Thoracic aorta (tissue), 2 donors: ENCODE measurements at places on chromosomes 3 and 15.

DNA sequence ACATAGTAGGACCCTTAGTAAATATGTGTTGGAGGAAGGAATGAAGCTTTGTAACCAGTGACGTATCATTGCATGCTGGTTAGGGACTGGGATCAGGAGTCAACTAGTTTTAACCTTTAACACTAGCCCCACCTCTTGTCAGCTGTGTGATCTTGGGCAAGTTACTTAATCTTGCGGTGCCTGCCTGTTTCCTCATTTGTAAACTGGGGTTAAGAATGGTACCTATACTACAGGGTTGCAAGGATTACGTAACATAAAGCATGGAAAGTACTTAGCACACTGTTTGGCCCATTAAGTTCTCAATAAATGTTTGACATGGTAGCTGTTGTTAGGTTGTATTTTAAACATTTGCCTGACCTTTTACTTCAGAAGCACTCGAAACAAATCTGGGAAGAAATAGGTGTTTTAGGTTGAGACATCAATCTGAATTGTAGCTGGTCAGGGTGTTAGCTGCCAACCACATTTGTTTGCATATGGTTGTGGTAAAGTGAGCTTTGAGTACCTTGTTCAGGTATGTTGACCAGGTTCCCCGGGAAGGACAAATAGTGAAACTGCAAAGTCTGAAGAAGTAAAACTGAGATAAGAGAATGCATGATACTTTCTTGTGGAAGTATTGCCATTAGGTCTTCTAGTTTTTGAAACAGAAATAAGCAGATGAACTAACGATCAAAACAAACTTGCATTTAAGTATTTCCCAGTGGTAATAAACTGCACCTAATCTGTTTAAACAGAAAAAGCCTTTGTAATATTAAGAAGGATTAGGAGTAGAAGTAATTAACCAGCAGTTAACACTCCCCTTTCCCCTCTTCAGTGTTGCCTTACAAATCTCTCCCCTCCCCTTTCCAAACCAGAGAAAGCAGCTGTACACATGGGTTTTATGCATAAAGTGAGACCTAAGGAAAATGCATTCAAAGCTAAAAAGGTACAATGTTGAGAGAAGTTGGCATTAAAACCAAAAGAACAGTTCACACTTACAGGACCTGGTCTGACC lies 25.8 kb upstream of the SCAANT1 start:
- no peak for DNase-seq

DNA sequence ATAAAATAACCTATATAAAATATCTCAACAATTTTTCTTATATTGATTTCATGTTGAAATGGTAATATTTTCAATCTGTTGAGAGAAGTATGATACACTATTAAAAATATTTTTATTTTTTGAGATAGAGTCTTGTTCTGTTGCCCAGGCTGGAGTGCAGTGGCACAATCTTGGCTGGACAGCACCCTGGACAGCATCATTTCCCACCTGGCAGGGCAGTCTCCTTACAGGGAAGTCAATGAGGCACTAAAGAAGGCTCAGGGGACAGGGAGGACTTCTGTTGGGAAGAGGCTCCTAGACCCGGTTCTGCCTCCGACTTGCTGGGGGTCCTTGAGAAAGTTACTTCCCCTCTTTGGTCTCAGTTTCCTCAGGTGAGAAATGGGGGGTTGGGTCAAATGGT lies 9.4 kb downstream of the GOLGA6L2 start:
- no peak for DNase-seq

DNA sequence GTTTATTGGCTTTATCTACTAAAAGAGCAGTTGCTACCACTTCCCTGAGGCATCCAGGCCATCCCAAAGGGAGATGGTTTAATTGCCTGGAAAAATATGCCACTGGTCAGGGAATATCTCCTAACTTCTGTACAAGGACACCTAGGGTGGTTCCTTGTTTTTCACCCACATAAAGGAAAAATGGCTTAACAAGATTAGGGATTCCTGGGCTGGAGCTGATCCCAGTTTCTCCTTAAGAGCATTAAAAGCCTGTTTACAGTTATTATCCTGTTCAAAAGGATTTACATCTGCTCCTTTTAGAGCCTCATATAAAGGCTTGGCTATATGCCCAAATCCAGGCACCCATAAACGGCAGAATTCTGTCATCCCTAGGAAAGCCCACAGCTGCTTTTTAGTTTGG lies 70.2 kb upstream of the WNT7A start:
- no peak for DNase-seq

- DNase-seq, result no peak
Measured at GRCh38 chr3:52331091-52331490, 15.0 kb downstream of the DNAH1 start.

- DNase-seq, result no peak
Measured at GRCh38 chr3:130992344-130992743, 34.3 kb downstream of the ASTE1 start.

DNA sequence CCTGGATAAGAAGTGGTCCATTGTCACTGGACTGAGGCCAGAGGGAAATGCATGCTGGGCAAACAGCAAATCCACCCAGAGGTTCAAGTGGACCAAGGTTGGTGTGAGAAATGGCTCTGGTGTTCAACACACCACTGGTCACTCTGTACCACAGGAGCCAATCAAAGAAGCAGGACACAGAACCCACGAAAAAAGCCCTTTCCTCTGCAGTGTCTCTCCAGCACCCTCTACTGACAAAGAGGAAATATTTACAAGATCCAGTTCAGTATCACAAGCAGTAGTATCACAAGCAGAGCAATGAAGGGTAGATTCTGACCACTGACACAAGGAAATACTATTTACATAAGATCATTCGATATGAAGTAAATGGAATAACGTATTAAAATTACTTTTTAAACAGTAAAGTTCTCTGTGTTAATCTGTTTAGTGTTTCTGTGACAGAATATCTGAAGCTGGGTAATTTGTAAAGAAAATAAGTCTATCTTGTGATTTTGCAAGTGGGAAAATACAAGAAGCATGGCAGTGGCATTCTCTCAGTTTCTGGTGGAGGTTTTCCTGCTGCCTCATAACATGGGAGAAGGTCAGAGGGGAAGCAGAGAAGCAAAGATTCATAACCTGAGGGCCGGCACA lies 390.7 kb downstream of the EFHB start:
- no peak for DNase-seq
